ENCODE measurements at places on chromosomes 1 and 21.

- no peak for DNase-seq
Measured at GRCh38 chr1:231871471-231871870, 244.9 kb downstream of the DISC1 start.

DNA sequence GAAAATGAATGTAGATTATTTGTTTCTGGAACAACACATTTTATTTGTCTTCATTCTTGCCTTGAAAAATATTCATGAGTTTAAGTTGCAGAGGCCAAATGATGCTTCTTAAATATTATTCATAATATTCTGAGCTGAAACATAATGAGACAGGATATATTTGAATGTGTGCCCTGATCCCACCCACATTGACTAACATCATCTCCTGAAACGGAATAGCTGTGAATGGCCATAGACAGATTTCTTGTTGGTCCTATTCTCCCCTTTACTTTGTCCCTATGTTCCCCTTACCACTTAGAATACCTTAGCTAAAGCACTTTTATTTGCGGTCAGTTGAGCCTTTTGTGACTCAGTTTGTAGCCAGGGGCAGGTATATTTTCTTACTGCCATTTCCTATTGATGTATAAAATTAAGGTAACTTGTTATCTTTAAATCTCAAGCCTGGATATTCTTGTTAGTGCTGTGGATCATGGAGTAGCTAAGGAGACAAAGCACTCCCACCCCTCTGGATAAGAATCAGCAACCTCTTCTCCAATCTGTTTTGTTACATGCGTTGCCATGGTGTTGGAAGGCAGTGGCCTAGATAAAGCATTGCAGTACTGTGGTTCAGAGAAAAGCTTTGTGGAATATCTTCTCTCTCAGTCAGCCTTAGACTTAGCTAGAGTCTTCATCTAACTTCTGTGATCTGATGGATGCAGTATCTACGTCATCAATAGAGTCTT, 478.5 kb upstream of the DEPDC1 start:
- peak; percentile 30 for DNase-seq

DNA sequence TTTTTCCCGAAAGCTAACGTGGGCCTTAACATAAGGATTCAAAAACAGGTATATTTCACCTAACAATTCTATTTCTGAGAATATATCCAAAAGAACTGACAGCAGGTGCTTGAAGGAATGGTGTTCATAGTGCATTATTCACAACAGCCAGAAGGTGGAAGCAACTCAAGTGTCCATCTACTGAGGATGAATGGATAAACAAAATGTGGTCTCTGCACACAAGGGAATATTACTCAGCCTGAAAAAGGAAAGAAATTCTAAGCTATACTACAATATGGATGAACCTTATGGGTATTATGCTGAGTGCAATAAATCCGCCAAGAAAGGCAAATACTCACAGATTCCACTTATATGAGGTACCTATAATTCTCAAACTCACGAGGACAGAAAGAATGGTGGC, 6.1 kb upstream of the RIPPLY3 start:
- DNase-seq: no peak

- no peak for DNase-seq
Measured at GRCh38 chr1:18536915-18537314, 56.2 kb downstream of the KLHDC7A start.

DNA sequence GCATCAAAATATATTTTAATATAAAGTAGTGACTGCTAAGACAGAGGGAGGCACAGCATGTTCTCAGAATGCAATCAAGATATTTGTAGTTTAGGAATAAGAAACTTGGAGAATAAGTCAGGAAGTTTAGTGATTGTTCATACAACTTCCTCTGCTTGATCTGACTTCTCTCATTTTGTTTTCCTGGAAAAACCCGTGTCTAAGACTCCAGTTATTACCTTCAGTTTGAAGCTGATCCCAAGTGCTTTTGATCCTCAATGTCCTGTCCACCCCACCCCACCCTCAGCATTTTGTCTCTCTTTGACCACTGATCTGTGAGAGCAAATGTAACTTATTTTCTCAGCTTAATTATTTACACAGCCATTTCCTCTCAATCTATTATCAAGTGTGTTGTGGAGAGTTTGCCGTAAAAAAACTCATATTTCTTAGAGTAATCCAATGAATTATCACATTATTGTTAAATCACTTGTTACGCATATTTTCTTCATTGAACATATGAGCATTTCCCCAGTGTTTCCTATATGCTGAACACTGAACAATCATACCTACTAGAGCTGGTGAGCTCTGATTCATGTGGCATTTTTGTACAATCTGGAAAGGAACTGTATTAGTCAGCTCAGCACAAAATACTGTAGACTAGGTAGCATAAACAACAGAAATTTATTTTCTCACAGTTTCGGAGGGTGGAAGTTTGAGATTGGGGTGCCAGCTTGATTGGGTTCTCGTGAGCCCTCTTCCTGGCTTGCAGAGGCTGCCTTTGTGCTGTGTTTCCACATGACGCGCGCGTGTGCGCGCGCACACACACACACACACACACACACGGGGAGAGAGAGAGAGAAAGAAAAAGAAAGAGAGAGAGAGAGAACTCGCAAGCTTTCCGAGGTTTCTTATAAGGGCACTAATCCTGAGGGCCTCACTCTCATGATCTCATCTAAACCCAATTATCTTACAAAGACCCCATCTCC, 65.5 kb upstream of the DPYD start:
- peak; percentile 35 for DNase-seq

DNA sequence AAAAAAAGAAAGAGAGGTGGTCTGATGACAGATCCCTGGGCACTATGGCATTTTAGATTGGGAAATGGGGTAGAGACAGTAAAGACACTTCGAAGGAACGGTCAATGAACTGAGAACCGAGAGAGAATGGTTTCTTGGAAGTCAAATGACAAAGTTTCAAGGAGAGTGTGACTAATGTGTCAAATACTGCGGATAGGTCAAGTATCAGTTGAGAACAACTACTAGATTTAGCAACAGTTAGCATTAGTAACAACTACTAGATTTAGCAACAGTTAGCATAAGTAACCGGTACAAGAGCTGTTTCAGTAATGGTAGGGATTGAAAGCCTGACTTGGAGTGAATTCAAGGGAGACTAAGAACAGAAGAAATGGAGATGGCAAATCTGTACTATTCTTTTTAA, 35.0 kb downstream of the UROD start:
- DNase-seq: no peak
